ENCODE measurements at places on chromosomes 1 and 21.

DNA sequence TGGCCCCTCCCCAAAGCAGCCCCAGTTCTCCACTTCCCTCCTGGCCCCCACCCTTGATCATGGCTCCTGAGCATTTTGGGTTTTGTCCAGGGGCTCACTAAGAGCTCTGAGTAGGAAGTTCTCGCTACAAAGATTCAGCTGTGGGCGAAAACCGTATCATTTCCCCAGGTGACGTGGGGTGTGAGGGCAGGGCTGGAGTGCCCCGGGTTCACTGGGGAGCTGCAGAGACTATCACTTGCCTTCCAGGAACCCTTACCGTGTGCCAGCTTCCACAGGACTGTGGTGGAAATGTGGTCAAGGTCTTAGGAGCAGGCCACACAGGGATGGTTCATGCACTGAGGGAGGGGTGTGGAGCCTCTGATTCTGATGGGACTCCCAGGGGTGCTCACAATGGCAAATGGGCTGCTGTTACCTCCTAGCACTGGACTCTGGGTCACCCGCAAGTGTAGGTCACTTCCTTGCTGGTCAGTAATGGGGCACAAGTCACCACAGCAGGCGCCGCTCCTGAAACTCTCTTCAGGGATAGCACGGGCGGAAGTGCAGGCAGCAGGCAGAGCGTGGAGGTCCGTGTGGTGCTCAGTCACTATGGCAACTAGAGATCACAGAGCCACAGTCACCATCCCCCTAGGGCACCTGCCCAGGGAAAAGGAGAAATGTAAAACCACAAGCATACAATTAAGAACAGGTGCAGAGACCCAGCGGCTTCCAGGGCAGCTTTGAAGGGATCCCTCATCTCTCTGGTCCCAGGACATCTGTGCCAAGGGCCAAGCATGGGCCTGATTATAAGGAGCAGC is 35.4 kb downstream of the RSPH1 start:
- DNase-seq, result no peak

GRCh38 chr1:48920851-48921250 is 144.2 kb upstream of the BEND5 start:
- no peak for DNase-seq

DNA sequence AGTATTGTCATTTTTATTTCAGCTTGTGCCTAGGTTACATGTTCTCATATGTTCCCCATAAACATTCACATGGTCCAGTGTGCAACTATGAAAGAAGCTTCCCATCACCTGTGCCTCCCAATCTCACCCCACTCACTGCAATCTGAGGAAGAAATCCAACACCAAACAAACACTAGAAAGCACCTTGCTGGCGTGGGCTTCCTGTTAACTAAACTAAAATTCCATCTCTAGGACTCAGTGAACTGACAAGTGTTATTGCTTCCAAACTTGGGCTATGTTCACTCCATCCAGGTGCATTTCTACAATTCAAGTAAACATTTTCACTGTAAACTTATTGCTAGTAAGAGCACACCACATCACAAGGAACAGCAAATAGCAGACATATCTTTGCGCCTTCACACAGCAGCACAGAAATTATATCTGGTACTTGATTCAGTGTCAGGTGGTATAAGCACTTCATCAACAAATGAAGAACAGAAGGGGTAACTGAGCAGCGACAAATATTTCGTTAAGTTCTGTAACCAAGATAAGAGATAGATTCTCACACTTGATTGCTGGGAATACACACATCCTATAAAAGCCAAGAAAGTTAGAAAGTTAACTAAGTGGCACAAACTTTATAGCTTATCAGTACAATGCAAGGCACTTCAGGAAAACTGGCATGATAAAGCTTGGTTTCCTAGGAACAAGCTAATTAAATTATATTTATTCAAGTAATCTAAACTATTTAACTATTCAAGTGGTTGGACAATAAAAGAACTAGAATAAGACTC is 8.9 kb upstream of the KCNJ15 start:
- DNase-seq, result no peak

GRCh38 chr1:1024771-1025699 is 5.1 kb downstream of the AGRN start:
- no peak for DNase-seq

GRCh38 chr1:66399888-66400529 is 133.9 kb upstream of the SGIP1 start:
- DNase-seq, result no peak

- DNase-seq, result no peak
Measured at GRCh38 chr21:31489726-31490125, 145.7 kb upstream of the TIAM1 start.

- DNase-seq, result no peak
Measured at GRCh38 chr1:67636146-67636545, 48.9 kb upstream of the GADD45A start.

DNA sequence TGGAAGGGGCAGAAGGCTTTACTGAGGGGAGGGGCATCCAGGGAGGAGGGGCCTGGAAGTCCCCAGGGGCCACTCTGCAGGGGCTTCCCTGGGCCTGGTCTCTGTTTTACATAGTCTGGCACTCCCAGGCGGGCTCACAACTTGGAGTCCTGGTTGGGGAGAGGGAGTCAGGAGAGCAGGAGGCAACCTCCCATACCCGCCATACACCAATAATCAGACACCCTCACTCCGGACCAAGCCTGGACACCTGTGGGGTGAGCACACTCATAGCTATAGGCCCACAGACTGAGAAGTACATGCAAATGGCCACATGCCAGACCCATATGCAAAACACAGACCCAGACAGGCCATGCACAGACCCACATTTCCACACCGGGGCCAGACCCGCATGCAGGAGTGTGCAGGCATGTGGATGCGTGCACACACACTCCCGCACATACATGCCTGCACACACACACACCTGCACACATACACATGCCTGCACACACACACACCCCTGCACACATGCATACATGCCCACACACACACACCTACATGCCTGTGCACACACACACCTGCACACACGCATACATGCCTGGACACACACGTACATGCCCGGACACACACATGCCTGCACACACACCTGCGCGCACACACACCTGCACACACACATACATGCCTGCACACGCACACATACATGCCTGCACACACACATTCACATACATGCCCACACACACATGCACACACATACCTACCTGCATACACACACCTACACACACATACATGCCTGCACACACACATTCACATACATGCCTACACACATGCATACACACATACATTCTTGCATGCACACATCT is 89.5 kb upstream of the RUNX3 start:
- DNase-seq, result no peak

Measured in stimulated activated CD4-positive, alpha-beta T cell treated with anti-CD3 and anti-CD28 coated beads, Interleukin-4, amount 100 ng/mL, for 48 hours (primary cell).